ENCODE measurements at places on chromosomes 6 and 20. TPM values are rescaled to one million over a fixed set of nuclear protein-coding genes. Genes with fewer than 3 reads are reported as not detected.

DNA sequence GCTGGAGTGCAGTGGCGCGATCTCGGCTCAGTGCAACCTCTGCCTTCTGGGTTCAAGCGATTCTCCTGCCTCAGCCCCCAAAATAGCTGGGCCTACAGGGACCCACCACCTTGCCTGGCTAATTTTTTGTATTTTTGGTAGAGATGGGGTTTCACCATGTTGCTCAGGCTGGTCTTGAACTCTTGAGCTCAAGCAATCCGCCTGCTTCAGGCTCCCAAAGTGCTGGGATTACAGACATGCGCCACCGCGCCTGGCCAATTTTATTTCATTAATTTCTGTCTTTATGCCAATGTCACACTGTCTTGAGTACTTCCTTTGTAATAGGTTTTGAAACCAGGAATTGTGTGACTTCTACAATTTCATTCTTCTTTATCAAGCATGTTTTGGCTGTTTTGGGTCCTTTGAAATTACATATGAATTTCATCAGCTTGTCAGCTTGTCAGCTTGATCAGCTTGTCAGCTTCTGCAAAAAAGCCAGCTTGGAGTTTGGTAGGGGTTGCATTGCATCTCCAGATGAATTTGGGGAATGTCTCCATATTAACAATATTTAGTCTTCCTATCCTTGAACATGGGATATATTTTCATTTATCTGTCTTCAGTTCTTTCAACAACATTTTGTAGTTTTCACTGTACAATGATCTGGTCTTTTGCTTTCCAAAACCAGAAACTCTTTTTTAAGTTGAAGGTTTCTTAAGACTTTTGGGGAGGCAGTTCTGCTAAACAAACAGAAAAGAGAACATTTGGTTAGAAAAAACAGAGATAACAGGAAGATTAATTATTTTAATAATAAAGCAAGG, 20.8 kb downstream of the ZFAND3 start:
- no peak for DNase-seq

- no peak for DNase-seq
Measured at GRCh38 chr6:7561153-7561964, 19.9 kb downstream of the DSP start.

DNA sequence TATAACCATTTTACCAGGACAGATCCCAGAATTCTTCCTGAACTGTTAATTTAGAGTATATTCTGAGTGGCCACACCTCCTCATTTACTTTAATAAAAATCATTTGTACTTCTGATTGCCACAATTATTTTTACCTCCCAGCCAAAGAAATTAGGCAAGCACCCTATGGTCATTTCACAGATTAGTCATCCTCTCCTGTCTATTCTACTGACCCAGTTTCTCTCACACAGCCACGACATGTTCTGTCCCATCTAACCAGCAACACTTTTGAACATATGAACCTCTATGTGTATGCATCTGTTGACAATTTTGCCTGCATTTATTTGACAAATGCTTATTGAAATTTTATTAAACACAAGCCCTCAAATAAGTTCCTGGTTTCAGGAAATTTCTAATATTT, 202.6 kb upstream of the STXBP5 start:
- DNase-seq = no peak

- no peak for DNase-seq
Measured at GRCh38 chr6:89775150-89775549, 44.4 kb downstream of the MDN1 start.

Gene CAP2
- 84.4 TPM for polyA plus RNA-seq

Gene FAM83D
- polyA plus RNA-seq = 40.1 TPM

Gene BPIFA1
- polyA plus RNA-seq = not detected

GRCh38 chr20:51815383-51816076, 13.2 kb upstream of the SALL4 start:
- DNase-seq = no peak

Gene MAP7
- polyA plus RNA-seq = 0.45 TPM

- no peak for DNase-seq
Measured at GRCh38 chr6:77740380-77740779, 87.5 kb downstream of the MEI4 start.

Gene AKIRIN2
- 8.1 TPM for polyA plus RNA-seq

DNA sequence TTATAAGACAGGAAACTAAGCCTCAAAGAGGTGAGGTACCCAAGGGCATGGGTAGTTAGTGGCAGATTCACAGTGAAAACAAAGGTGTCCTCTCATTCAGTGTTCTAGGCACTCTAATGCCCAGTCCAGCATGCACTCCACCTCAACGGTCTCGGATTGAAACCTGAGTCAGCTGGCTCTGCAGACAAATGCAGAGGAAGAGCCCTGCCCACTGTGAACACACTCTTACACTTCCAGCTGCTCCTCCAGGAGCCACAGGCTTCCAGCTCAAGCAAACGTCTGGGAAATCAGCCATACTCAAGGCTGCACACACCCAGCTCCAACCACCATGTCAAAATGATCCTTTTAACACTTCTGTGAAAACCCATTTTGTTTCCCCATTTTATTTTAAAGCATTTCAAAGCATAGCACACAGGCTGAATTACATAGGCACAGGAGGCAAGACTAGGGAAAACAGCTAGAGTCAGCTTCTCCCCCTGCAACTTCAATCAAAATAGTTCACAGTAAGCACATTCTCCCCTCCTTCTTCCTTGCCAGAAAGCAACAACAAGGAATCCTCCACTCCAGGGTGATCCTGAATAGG, 3.0 kb upstream of the IL17A start:
- DNase-seq = no peak

- DNase-seq = peak; percentile 75
Measured at GRCh38 chr6:108947114-108947854, 99.1 kb downstream of the ARMC2 start.

Gene CGA
- polyA plus RNA-seq = 2.6 TPM

- no peak for DNase-seq
Measured at GRCh38 chr6:123640567-123641187, 3.9 kb upstream of the TRDN start.

- DNase-seq = no peak
Measured at GRCh38 chr6:116210750-116211425, 43.0 kb downstream of the TSPYL4 start.

DNA sequence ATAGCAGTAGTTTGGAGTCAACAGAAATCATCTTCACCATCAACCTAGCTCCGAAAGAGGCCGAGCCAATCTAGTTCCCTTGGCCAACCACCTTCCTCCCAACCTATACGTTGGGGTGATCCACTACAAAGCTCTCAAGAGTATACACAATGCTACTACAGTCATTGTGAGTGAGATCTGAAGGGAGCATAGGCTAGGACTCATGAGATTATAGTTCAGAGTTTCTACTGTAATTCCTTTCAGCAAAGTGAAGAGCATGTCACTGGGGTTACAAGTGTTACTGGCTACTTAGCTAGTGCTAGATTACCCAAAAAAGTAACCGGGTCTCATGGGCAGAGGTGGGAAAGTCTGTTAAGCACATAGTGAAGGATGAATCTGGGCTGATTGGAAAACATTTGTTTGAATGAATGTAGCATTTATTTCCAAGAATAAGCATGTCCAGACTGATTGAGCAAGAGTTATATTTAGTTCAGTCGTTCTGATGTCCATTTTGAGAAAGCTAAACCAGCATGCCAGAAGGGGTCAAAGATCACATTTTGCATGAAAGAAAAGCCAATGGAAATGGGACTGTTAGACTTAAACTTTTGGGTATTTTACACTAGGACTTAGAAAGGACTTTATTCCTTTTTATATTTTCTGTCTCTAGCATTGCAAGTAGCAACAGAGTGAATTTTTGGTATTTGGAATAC, 10.5 kb upstream of the ESR1 start:
- DNase-seq = no peak

Gene THEMIS
- not detected for polyA plus RNA-seq

DNA sequence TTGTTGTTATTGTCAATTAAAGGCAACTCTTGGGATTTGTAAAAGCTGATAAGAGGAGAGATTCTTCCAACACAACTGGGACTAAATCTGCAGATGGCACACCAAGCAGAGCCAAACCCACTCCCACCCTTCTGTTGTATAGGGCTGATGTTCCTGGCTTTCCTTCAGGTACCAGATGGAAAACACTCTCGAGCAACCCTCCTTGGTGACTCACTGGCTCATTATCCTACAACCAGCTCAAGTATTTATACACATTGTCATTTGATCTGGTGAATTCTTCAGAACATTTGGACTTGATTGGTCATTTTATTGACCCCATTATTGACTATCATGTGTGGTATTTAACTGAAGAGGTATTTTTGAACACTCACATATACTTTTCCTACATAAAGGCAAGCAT, 190.3 kb upstream of the PCSK2 start:
- peak; percentile 9 for DNase-seq

Gene TREM1
- 0.20 TPM for polyA plus RNA-seq

Gene ZNF391
- 0.50 TPM for polyA plus RNA-seq

Gene ULBP2
- 22.8 TPM for polyA plus RNA-seq

Gene B3GAT2
- polyA plus RNA-seq = 0.02 TPM

Gene DCDC2
- not detected for polyA plus RNA-seq

DNA sequence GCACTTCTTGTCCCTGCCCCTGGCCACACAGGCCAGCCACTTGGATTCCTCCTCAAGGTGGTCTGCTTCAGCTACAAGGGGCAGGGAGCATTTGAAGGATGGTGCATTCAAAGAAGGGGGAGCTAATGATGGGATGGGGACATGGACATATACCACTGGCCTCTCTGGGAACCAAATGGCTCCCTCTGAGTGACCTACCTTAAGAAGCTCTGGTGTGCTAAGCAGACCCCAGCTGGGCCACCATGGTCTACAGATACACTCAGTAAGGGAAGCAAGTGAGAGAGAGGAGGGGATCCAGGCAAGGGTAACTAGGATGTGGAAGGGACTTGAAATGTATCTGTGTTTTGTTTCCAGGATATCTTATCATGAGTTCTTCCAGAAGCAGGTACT, 62.4 kb downstream of the TTI1 start:
- no peak for DNase-seq

DNA sequence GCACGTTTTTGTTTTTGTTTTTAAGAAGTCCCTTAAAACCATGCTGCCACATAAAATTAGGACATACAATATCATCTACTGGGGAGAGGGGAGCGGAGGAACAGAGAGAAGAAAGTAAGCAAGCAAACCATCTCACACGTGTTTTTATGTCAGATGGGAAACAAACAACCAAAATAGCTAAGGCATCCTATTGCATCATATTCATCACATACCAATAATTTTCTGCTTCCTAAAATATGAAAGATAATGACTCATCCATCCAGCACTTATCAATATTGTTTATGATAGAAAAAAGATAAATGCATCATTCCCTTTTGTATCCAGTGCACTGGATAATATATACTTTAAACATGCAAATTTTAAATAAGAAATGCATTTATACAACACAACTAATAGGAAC, 329.6 kb downstream of the RNGTT start:
- DNase-seq = no peak

GRCh38 chr20:22795871-22796270, 211.5 kb upstream of the FOXA2 start:
- DNase-seq = peak; percentile 98
